ENCODE measurements at places on chromosomes 7 and 10.
A peak's percentile ranks its signal among the peaks of the same experiment; 100 is the strongest.

DNA sequence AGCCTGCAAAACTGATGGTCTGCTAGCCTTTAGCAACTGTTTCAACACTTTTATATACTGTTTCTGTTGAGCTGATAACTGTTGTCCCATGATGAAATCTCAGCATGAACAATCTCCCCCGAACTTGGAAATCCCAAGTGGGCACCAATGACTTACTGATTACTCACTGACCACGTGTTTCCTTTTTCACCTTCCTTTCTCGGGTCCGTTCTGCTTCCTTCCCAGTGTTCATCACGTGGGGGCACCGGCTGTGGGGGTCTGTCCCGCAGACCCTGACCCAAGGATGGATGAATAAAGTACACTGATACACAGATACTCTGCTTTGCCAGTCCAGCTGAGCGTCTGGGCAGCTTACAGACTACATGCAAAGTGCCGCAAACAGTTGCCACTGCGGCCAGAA lies 39.0 kb upstream of the RASGEF1A start:
- DNase-seq = peak; percentile 27

DNA sequence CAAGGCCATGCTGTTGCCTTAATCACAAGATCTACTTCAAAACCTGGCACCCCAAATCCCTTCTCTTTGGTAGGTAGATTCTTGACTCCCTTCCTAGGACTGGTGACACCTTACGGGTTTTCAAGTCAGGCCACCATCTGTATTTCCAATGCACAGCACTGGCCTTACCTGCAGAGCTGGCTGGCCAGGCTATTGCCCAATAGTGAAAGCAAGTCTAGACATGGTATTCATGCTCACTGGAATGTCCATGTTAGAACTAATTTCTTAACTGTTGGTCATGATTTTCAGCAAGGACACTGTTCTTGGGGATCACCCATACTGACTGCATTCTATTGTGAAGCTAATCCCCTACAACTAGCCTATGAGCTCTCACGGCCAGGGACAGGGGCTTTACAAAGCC lies 313.1 kb upstream of the RNF32 start:
- DNase-seq = no peak

DNA sequence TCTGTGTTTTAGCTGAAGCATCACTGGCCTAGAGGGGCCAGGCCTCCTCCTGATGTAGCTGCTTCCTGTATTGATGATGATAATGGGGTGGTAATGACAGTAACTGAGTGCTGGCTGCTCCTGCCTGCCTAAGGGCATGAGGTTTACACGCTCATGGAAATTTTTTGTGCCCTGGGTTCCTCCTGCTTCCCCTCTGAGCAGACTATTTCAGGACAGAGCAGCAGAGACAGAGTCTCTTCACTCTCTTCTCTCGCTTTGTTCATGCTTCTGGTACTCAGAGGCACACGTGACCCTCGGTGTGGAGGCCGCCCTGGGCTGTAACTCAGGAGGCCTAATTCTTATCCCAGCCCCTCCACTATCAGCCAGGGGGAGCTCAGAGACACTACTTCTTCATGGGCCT lies 27.9 kb downstream of the LRRC20 start:
- DNase-seq = no peak

- no peak for DNase-seq
These were observed 16.5 kb downstream of the SLK start for GRCh38 chr10:103983367-103983911.

GRCh38 chr10:93199191-93199751 lies 125.6 kb downstream of the CYP26A1 start:
- no peak for DNase-seq

- no peak for DNase-seq
These were observed 123.2 kb downstream of the HERPUD2 start for GRCh38 chr7:35571611-35572240.

DNA sequence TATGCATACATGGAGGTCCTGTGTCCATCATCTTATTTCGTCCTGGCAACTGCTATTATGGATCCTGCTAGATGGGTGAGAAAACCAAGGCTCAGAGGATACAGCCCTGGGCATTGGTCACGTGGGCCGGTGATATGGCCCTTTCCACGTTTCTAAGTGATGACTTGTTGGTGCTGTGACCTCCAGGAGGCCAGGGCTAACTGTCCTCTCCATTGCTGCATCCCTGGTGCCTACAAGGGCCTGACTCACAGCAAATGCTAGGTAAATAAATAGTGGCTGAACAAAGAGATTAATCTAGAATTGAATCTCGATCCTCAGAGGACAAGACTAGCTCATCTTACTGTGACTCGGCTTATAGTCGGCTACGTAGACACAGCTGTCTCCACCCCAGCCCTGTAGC lies 78.6 kb downstream of the FAM53B start:
- no peak for DNase-seq

DNA sequence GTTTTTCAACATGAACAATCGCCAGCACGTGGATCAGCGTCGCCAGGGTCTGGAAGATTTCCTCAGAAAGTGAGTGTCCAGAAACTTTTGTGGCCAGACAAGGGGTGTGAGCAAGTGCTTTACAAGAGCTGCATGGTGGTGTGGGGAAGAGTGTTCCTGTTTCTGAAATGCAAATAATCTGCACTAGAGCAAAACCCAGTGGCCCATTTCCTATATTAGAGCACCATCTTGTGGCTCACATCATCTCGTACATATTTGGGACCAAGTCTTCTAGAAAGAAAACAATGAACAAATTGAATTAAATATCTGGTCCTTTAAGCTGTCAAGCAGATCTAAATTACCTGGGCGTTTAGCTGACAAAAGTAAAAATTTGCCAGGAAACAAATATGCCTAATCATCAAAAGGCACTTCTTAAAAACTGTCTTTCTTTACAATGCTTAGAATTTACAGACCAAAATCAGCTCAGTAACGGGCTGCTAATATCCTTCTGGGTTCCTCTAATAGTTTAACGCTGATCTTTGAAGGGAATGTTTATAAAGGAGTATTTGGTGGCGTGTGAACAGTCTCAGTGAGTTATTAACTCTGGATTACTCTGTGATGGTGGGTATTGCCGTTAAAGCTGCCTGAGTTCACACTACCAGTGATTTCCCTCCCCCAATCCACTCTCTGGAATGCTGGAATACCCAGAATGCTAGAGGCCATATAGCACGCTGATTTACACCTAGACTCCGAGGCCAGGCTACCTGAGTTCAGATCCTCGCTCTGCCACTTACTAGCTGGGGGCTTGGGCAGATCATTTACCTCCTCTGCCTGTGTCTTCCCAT lies 73.6 kb downstream of the SNX10 start:
- DNase-seq = no peak

DNA sequence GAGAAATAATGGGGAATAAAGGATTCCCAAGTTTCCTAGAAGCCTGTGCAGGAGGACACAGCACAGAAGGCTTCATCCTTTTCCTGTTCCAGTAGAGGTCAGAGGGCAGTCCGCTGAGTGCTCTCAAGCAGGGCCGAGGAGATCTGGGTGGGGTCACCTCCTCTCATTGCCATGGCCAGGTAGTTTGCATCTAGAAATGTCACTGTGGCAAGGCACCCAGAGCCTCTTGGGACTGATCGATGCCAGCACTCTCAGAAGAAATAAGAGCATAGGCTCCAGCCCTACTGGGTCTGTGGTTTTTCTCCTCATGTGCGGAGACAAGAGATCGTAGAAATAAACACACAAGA lies 7.9 kb downstream of the NUB1 start:
- no peak for DNase-seq

DNA sequence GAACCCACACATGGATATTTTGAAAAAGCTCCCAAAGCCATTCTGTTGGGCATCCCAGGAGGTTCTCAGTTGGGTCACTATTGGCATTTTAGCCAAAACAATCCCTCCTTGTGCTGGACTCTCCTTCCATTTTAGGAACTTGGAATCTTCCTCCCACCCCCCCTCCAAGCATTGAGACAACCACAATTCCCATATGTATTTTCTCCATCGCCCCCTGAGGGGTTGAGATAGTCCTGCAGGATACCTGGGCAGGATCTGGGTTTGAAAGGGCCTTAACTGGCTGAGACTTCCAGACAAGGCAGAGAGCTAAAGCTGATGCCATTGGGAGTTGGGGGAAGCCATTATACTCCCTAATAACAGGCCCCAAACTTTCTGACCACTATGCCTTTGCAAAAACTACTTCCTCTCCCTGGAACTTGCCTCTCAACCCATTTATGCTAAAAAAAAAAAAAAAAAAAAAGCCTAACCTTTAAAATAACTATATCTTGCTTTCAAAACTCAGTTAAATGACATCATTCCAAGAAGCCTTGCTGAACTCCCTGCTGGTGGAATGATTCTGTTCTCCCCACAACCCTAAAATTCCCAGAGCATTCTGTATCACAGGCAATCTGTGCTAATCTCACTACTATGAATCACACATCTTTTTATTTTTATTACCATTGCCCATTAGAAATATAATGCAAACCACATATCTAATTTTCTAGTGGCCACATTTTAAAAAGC lies 77.5 kb upstream of the PDE1C start:
- DNase-seq = no peak

DNA sequence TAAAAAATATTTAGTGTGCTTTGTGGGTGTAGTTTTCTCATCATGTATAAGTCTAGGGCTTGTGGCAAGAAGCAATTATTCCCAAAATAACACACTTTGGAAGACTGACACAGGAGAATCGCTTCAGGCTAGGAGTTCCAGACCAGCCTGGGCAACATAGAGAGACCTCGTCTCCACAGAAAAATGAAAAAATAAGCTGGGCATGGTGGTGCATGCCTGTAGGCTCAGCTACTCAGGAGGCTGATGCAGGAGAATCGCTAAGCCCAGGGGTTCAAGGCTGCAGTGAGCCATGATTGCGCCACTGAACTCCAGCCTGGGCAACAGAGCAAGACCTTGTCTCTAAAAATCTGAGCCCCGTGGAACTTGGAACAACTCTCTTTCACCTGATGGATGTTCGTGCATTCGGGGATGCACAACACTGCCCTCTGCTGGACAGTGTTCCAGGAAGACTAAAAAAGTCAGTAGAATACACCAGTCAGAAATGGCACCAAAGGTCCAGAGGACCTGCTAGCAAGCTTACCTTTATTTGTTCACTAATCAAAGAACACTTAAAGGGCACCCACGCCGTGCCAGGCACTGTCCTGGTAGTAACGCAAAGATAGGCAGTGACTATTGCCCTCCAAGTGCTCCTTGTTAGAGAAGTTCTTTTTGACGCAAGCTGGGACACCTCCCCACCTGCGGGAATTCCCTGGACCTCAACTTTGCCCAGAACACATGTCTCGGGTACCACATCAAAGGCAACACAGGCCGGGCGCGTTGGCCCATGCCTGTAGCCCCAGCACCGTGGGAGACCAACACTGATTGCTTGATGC lies 81.9 kb upstream of the CALN1 start:
- DNase-seq = peak; percentile 33

- DNase-seq = no peak
These were observed 22.0 kb downstream of the SLC16A9 start for GRCh38 chr10:59687657-59688056.

DNA sequence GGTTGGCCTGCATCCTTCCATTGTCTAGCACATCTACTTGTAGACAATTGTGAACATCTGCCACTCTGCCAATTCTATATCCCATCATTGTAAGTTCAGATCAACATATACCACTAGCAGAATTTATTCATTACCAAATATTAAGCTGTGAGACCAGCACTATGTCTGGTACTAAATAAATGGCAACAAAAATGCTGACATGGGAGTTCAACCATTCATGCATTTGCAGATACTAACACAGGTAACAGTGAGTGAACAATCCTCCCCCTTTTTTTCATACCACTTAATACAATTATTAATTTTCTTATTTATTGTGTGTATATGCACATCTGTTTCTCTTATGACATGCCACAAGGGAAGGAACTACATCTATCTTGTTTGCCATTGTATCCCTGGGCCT lies 11.9 kb downstream of the POLR1F start:
- no peak for DNase-seq

All from NK-92 treated with Interleukin-12 subunit alpha and Interleukin-12 subunit beta, amount 100 ng/mL, for 24 hours (cell line).